CD8-positive, alpha-beta T cell (primary cell): ENCODE measurements at places on chromosomes 13 and 19. TPM values are rescaled to one million over a fixed set of nuclear protein-coding genes. Genes with fewer than 3 reads are reported as not detected.
A peak's percentile ranks its signal among the peaks of the same experiment; 100 is the strongest.

LILRB5 gene
- total RNA-seq = not detected

KIR3DL1 gene
- 0.19 TPM for total RNA-seq

PABPC3 gene
- total RNA-seq = 1.4 TPM

C5AR1 gene
- 2.9 TPM for total RNA-seq

GAPDHS gene
- total RNA-seq = not detected

LILRA6 gene
- total RNA-seq = not detected

ZNF121 gene
- 43.2 TPM for total RNA-seq

MISP gene
- not detected for total RNA-seq

GNA15 gene
- 6.7 TPM for total RNA-seq

SIGLEC8 gene
- not detected for total RNA-seq

DNA sequence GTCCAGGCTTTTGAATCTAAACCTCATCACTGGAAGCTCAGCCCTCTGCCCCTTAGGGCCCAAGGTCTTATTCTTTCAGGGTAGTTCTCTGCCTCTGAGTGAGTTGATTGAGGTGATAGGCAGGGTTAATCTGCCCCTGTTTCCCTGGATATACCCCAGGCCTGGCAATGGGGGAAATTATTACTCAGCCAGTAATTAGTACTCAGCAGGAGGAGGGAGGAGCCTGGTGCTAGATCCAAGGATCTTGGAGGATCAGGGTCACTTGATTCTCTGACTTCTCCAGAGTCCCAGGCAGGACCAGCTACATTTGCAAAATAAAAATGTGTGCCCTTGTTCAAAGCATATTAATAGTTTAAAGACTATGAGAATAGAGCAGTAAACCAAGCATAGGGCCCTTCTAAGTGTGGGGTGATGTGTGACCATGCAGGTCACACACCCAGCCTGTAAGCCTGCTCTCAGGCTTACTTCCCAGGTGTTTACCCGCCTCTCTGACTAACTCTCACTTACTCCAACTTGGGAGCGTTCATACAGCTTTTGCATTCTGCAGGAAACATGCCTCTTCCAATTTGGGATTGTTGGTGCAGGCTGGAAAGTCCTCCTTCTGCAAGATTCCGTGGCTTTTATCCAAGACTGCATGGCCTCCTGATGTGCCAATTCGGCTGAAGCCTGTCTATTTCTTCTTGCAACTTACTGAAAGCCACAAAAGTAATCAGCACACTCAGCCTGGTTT lies 7.9 kb upstream of the STK24 start:
- DNase-seq = no peak

DNA sequence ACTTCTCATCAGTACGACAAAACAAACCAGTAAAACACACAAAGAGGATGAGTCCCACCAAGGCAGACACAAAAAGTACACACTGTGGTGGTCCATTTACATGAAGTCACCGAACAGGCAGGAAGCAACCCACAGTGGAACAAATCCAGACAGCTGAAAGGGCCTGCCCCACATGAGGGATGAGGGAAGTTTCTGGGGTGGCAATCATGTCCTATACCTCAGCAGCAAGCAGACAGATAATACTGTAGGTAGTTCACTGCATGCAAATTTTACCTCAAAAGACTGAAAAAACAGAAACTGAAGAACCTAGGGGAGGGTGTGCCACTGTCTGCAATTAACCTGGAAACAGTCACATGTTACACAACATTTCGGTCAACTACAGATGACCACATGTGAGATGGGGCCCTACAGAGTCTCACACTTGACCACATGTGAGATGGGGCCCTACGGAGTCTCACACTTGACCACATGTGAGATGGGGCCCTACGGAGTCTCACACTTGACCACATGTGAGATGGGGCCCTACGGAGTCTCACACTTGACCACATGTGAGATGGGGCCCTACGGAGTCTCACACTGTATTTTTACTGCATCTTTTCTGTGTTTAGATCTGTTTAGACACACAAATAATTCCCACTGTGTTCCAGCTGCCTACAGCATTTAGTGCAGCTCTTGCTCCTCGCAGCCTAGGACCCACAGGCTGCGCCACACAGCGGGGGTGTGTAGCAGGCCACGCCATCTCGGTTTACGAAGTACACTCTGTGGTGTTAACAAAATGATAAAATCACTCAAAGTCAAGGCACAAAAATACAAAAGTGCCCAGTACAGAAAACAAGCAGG lies 22.2 kb downstream of the PCID2 start:
- DNase-seq = no peak

- DNase-seq = no peak
Measured at GRCh38 chr13:100510208-100510957, 78.2 kb downstream of the GGACT start.

DNA sequence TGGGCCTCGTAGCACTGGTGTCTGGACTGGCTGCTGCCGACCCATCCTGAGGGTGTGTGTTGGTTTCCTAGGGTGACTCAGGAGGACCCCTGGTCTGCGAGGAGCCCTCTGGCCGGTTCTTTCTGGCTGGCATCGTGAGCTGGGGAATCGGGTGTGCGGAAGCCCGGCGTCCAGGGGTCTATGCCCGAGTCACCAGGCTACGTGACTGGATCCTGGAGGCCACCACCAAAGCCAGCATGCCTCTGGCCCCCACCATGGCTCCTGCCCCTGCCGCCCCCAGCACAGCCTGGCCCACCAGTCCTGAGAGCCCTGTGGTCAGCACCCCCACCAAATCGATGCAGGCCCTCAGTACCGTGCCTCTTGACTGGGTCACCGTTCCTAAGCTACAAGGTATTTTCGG lies 13.8 kb downstream of the TIMM13 start:
- no peak for DNase-seq

GRCh38 chr13:97535614-97536013 lies 101.6 kb downstream of the RAP2A start:
- DNase-seq = no peak

GRCh38 chr13:49407068-49407467 lies 36.8 kb downstream of the CAB39L start:
- DNase-seq = no peak

GRCh38 chr19:30743702-30744101 lies 371.5 kb downstream of the ZNF536 start:
- DNase-seq = no peak

- DNase-seq = peak; percentile 80
Measured at GRCh38 chr19:662207-662961, 630 bp downstream of the RNF126 start.

DNA sequence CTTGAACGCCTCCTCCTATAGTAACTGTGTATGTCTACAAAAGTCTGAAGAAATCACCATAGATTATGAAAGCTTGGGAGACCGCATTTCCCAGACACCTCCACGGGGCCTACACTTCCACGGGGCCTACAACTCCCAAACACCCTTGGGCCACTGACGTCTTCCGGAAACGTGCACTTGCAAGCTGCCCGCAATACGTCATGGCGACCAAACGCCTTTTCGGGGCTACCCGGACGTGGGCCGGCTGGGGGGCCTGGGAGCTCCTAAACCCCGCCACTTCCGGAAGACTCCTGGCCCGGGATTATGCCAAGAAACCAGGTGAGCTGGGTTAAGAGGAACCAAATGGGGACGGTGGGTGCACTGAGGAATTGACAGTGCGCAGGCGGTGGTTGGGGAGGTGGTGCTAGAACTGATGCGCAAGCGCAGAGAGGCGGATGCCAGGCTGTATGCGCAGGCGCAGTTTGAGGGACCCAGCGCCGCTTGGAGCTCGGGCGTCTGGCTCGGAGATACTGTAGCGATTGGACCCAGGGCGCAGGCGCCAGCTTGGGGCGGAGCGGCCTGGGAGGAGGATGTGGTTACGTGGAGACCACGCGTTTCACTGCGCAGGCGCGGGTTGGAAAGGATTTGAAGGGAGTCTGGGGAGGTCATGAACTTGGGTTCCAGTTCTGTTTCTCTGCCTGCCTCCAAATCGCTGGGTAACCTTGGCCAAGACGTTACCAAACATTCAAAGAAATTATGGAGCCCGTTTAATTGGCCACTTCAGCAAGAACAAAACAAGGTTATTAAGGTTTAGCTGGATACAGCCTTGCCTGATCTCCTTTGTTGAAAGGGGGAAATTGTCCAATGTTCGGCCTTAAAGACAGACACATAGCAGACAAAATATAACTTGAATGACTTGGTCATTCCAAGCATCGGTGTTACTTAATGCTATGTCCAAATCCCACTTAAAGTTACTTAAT lies at the start of gene MRPL54:
MRPL54 (plus strand) TSS at position 182 of the 959 bp plus-strand sequence; CDS start at position 201, 19 bp downstream.
- DNase-seq = peak; percentile 99

- no peak for DNase-seq
Measured at GRCh38 chr13:63999614-64000305, 2584.1 kb upstream of the PCDH20 start.

DNA sequence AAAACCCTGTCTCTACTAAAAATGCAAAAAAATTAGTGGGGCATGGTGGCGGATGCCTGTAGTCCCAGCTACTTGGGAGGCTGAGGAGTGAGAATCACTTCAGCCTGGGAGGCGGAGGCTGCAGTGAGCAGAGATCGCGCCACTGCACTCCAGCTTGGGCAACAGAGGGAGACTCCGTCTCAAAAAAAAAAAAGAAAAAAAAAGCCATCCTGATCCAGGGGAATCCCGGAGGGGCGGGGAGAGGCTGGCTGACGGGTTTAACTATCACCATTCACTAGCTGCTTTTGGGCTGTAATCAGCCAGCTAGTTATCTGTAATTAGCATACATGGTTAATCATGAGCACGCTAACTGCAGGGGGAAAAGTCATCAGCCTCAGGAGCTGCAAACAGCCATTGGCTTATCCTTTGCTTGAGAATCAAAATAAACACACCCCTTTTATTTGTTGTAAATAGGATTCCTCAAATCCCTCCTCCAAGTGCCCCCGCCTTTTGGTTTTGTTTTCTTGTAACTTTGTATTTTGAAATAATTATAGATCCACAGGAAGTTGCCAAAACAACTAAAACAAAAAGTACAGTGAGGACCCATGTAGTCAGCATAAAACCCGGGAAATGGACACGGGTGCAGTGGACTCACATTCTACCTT lies 9.6 kb downstream of the FSD1 start:
- no peak for DNase-seq

GRCh38 chr13:79679334-79679733 lies 198.4 kb downstream of the NDFIP2 start:
- no peak for DNase-seq

GRCh38 chr19:48661711-48662090 lies 11.1 kb downstream of the NTN5 start:
- DNase-seq = no peak

- DNase-seq = no peak
Measured at GRCh38 chr19:48491793-48492123, 19.9 kb downstream of the LMTK3 start.

- DNase-seq = no peak
Measured at GRCh38 chr13:109979228-109979627, 192.8 kb upstream of the IRS2 start.

DNA sequence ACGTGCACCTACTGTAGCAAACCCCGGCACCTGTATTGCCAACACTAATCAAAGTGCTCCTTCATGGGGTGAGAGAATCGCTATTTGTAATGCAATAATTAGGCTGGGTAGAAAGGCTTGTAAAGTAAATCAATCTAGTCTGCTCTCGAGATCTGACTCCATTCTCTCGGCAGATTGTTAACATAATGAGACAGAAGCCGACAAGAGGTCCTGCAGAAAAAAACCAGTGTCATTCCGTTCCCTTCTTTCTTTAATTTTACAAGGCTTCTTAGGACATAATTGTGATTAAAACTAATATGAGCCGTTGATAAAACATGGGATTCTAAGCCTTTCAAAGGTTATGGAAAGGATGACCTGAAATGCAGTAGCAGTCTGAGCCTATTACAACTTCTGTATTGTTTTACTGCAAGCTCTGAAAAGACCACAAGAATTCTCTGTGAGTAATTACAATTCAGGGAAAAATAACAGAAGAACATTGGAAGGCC lies 530.0 kb downstream of the PCDH9 start:
- DNase-seq = no peak

DNA sequence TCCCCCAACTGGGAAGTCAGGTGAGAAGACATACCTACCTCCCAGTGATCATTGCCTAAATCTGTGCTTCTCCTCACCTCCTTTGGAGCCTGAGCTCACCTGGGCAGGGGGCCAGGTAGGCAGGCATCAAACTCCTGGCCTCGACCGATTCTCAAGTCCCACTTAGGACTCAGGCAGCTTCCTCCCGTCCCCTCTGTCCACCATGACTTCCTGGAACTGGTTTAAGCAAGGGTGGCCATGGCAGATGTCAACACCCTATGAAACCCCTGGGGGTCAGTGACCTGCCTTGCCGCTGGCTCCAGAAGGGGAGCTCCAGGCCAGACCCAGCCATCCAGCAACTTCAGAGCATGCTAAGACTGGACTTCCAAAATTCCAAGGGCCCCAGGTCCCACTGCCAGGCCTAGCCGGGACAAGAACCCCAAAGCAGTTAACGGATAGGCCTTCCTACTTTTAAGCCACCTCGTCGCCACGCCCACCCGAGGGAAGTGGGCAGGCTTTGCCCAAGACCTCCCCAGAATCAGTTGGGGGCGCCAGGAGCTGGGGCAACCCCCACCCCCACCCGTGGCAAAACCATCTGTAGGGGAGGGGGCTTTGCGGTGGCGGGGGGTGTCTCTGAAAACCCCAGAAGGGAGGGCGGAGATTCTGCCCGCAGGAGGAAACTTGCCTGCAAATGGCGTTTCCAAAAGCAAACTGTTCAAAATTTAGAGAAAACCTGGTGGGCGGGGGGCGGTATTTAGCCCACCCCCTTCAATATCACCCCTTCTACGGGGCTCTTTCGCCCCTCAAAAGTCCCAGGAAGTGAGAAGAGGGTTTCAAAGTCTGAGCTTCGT lies 657 bp downstream of the PLIN3 start:
- DNase-seq = peak; percentile 66

- DNase-seq = no peak
Measured at GRCh38 chr19:45769821-45770191, 754 bp upstream of the SIX5 start.
